HEK293T (cell line): ENCODE measurements at places on chromosomes 16 and 17.
A peak's percentile ranks its signal among the peaks of the same experiment; 100 is the strongest.

DNA sequence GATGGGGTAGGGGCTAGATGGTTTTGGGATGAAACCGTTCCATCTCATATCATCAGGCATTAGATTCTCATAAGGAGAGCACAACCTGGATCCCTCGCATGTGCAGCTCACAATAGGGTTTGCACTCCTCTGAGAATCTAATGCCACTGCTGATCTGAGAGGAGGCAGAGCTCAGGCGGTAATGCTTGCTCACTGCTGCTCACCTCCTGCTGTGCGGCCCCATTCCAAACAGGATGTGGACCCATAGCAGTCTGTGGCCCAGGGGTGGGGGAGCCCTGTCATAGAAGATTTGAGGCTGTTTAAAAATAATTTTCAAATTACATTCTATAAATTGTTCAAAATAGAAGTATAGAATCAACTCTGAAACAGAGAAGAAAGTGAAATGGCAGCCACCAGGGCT is 50.8 kb downstream of the PHKB start:
- no peak for DNase-seq

DNA sequence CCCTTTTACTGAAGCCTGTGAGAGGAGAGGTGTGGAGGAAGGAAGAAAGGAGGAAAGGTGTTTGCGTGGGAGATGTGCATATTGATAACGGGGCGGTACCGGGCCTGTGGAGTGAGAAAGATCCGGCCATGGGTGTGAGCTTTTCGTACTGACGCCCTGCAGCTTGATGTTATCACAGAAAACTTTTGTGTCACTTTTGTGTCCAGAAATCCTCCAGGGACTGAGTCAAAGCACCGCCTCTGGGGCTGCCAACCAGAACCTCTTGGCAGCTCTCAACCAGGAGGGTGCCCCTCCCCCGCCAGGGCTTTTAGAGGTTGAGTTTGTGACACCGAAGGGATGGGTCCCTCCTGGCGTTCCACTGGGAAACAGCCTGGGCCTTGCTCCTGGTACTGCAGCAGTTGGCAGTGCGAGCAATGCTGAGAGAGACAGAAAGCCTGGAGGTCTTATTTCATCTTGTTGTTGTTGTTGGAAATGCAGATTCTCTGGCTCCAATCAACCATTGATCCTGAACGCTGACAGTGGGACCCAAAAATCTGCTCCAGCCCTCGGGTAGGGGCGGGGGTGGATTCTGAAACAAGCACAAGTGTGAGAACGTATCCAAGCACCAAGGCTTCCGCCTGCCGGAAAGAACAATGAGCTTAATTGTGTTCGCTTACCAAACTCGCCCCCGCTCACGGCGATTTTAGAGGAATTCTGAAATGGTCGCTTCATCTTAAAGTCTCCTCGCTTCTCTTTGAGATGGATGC is 65.0 kb downstream of the CRISPLD2 start:
- DNase-seq, result no peak

DNA sequence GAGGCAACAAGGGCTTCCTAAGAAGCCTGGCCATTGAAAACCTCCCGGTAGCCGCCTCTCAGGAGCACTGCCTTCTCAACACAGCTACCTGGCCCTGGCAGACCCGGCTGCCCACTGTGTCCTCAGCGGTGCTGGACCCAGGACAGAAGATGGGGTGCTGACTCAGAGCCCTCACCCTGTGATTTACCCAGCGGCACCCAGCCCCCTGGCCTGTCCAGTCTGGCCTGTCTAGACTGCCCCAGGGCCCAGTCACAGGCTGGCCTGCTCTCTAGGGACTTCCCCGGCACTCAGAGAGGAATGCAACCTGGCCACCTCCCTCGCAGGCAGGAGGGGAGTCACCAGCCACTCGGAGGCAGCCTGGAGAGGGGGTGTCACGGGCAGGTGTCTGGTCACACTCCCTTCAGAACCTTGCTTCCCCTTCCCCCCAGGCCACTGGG is 20.1 kb downstream of the PIEZO1 start:
- DNase-seq, result no peak

- no peak for DNase-seq
Observed at GRCh38 chr17:50267074-50267841, 7.0 kb upstream of the TMEM92 start.

DNA sequence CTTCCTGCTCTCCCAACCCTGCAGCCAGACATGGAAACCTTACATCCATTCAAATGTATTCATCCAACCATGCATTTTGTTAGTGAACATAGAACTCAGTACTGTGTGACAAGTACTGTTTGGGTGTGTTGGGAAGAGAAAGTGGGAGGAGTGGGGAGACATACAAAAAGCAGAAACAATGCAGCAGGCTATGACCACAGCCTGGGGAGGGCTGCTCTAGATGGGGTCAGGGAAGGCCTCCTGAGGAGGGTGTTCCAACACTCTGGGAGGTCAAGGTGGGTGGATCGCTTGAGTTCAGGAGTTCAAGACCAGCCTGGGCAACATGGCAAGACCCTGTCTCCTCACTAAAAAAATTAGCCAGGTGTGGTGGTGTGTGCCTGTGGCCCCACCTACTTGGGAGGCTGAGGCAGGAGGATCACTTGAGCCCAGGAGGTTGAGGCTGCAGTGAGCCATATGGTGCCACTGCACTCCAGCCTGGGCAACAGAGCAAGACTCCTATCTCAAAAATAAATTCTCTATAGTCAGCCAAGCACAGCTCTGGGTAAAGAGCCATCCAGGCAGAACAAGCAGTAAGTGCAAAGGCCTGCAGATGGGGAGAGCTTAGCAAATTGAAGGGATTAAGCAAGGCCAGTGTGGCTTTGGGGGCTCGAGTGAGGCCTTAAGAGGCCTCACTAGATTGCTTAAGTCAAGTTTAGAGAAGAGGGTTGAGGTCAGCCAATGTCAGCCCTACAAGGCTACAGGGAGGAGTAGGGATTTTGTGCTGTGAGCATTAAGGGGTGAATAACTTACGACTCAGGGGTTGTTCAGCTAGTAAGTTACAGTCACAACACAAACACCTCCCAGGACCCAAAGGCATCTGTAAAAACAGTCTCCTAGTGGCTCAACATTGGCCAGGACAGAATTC is 5.5 kb downstream of the SLC13A2 start:
- no peak for DNase-seq

- no peak for DNase-seq
Observed at GRCh38 chr17:4515501-4515900, 16.8 kb downstream of the SPNS2 start.

GRCh38 chr17:79902146-79902791 is 63.0 kb upstream of the CBX4 start:
- DNase-seq, result no peak

DNA sequence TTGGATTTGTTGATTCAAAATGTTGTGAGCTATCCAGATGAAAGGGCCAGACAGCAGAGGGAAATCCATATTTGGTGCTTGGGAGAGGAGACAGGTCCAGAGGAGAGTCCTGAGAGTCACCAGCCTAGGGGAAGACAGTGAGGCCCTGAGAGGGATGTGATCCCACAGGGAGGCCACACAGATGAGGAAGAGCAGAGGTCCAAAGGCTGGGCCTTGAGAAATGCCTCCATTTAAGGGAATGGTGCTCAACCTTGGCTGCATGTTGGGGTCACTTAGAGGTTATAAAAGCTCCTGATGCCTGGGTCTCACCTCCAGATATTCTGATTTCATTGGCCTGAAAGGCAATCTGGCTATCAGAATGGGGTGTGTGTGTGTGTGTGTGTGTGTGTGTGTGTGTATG is 194.9 kb downstream of the UTP18 start:
- DNase-seq, result no peak

DNA sequence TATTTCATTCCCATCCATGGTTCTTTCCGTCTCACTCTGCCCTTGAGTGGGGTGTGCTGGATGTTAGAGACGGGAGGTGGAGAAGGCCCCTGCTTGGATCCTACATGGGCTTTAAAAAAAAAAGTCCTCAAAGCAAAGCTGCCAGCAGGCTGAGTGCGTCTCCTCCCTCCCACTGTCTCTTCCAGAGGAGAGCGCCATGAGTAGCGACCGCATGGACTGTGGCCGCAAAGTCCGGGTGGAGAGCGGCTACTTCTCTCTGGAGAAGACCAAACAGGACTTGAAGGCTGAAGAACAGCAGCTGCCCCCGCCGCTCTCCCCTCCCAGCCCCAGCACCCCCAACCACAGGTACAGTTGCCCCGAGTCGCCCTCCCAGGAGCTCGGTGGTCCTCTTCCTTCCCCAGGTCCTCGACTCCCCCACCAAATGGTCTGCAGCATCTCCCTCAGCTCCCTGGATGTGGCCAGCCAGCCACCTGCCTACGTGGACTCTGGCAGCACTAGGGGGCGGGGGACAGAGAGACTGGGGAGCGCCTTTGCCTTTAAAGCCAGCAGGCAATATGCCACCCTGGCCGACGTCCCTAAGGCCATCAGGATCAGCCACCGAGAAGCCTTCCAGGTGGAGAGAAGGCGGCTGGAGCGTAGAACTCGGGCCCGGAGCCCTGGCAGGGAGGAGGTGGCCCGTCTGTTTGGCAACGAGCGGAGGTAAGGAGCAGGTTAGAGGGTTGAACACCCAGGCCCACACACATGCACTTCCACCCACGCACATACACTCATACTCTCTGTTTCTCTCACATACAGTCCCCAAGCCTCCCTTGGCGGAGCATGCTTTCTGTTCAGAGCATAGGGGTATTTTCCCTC is 68.2 kb downstream of the PLD6 start:
- no peak for DNase-seq

GRCh38 chr17:66746736-66747135 is 88.2 kb upstream of the CACNG5 start:
- DNase-seq, result no peak

GRCh38 chr16:13510425-13511151 is 409.4 kb upstream of the ERCC4 start:
- DNase-seq, result no peak

DNA sequence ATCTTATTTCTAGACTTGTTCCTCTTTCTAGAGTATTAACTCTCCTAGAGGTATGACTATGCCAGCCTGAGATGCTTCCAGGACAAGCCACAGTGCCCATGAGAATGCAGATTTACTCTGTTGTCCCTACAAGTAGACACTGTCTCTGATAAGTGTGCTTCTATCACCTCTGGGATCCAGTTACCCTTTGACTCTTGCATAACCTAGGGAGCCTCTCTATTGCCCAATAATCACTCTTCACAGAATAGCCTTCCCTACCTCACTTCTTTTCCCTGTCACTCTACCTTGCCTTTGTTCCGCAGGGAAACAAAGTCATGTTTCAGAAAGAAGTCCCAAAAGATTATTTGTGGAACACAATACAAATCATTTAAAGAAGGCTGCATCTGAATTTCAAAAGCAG is 1.6 kb upstream of the KRT34 start:
- DNase-seq, result no peak

- no peak for DNase-seq
Observed at GRCh38 chr17:79939094-79939435, 96.6 kb downstream of the TBC1D16 start.

GRCh38 chr16:84117494-84117843 is 727 bp upstream of the MBTPS1 start:
- DNase-seq, result peak; percentile 25

- DNase-seq, result no peak
Observed at GRCh38 chr16:85259115-85259831, 147.0 kb upstream of the CIBAR2 start.

GRCh38 chr16:77306075-77306474 is 106.9 kb downstream of the SYCE1L start:
- DNase-seq, result peak; percentile 54

DNA sequence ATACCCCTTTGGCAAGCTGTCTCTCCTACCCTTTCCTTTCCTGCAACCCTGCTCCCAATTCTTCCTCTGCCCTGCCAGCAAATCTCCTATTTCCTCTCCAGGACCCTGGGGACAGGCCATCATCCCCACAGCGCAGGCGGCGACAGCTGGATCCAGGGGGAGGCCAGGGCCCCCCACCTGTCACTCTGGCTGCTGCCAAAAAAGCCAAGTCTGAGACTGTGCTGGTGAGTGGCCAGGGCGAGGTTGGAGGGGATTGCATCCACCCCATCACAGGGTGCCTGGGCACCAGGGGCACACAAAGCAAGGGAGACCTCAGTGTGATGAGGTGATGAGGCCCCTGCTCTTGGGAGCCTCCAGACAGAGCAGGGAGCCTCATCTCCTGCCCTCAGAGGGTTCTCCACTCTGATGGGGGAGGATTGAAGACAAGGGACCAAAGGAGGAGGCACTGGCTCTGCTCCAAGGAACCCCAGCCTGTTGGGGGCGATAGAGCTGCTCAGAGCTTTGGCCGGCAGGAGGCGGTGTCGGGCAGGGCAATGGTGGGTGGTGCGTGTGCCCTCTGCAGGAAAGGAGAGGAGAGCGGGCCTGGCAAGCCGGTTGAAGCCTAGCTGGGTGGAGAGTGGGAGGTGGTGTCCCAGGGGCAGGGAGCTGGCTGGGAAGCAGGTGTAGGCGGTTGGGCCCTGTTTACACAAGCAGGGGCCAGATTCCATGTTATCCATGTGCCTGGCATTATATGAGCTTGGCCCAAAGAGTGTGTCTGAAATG is 15.6 kb upstream of the PDK2 start:
- peak; percentile 49 for DNase-seq

DNA sequence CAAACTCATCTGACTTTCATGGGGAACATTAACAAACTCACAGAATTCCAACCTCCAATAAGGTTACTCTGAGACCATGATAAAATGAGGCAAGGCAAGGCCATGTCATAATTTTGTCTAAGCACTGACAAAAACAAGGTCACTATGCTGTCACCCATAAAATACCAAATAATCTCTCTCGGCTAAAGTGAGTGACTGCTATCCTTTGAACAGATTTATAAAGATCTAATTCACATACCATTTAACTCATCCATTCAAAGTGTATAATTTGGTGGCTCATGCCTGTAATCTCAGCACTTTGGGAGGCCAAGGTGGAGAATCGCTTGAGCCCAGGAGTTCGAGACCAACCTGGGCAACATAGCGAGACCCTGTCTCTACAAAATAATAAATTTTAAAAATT is 20.6 kb upstream of the CA4 start:
- no peak for DNase-seq

DNA sequence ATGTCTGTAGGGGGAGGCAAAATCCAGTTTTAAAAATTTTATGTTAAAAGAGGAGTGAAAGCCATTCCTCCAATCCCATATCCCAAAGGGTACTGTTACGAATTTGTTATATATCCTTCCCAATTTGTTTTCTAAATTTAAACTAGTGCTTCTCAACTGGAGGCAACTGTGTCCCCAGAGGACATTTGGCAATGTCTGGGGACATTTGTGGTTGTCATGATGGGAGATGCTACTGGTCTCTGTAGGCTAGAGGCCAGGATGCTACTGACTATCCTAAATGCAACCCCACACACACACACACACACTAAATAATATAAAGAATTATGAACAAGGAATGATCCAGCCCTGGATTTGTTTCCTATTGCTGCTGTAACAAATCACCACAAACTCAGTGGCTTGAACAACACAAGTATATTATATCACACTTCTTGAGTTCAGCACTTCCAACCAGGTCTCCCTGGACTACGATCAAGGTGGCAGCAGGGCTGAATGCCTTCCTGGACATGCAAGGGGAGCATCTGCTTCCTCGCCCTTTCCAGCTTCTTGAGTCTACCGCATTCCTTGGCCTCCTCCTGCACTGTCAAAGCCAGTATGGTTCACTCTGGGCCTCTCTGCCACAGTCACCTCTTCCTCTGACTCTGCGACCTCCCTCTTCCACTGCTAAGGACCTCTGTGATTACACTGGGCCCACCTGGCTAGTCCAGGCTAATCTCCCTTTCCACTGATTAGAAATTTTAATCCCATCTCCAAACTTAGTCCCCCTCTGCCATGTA is 30.1 kb downstream of the ARHGAP17 start:
- DNase-seq, result no peak

GRCh38 chr17:75114552-75115314 is 5.0 kb downstream of the ARMC7 start:
- no peak for DNase-seq

- no peak for DNase-seq
Observed at GRCh38 chr17:9557857-9558256, 17.8 kb downstream of the STX8 start.
